ENCODE measurements at places on chromosomes 12 and 14.

- peak; percentile 64 for DNase-seq
These were observed 91.7 kb downstream of the GALC start for GRCh38 chr14:87901236-87901635.

DNA sequence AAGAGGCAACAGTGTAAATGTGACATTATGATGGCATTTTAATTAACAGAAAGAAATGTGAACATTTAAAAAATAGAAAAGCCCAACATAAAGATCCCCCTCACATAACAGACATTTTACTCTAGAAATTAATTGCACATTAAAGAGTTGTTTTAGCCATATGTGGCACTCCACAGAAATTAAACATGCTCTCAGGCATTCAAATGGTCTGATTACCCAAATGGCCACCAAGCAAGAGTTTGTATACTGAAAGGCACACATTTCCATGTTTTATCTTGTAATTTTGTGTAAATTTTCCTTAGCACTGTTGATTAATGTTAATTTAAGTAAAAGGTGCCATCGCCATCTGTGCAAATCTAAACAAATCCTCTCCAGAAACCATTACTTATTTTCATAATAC, 43.5 kb downstream of the GTF2A1 start:
- no peak for DNase-seq

- DNase-seq, result peak; percentile 49
These were observed 5.5 kb upstream of the TC2N start for GRCh38 chr14:91872517-91873470.

- DNase-seq, result no peak
These were observed 196.5 kb downstream of the AKAP6 start for GRCh38 chr14:32525591-32525990.

- DNase-seq, result no peak
These were observed 120.0 kb upstream of the MDM1 start for GRCh38 chr12:68452078-68452715.

DNA sequence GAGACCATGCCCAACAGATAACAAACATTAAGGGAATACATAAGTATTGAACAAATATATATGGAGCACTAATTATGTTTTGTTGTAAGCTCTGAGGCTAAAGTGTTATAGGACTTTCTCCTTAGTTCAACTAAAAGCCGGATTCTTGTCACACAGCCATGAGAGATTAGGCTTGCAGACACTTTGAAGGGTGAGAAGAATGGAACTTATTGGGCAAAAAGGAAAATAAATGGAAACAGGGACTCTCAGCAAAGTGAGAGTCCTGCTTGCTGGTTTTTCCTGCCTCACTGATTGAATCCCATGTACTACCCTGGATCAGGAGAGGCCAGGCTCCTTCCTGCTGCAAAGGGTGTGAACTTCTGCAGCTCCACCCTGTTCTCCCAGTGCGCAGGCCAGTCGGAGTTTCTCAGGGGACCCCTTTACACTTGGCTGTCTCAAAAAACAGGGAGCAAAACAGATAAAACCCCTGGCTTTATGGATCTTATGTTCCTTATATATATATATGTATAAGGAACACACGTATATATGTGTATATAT, 77.1 kb upstream of the FUT8 start:
- DNase-seq, result no peak

Measured in GM23248 (cell line).